COR-L47 (cell line): ENCODE measurements at places on chromosomes 3 and 15.

GRCh38 chr15:78107471-78107870 is 15.1 kb downstream of the SH2D7 start:
- no peak for DNase-seq

DNA sequence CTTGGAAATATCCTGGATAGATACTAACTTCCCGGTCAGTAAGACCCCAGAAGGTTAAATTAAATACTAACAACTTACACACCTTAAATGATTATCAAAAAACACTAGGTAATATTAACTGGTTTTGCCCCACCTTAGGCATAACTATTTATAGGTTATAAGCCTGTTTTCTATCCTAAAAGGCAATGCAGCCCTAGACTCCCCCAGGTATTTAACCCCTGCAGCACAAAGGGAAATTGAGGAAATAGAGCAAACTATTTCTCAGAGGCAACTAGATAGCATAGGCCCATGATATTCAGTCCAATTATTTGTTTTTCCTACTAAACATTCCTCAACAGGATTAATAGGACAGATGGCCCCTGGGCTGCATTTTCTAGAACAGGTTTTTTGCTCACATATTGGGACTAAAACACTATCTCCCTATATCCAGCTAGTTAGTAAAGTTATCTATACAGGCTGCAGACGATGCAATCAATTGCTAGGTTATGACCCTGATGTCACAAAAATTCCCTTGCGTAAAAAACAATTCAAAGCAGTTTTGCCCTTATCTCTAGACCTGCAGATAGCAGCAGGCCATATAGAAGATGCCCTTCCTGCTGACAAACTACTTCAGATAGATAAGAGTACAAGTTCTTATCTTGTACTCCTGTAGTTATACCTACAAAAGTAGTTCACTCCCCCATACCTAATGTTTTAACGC is 221.3 kb downstream of the DTWD1 start:
- no peak for DNase-seq

DNA sequence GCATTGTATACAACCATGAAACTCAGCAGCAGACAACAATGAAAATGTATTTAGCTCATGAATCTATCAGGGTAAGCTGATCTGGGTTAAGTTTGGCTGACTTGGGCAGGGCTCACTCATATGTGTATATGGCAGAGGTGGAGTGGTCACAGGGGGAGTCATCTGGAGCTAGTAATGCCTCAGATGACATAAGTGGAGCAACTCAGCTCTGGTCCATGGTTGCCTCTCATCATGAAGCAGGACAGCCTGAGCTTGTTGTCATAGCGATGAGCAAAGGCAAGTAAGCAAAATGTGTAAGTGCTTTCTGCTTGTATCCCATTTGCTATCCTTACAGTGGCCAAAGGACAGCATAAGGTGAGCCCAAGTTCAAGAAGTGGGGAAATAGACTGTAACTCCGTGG is 64.5 kb downstream of the ALCAM start:
- peak; percentile 40 for DNase-seq

GRCh38 chr15:45182996-45183395 is 4.8 kb downstream of the SHF start:
- no peak for DNase-seq

GRCh38 chr15:46265664-46266347 is 631.0 kb downstream of the SQOR start:
- no peak for DNase-seq

- no peak for DNase-seq
Measured at GRCh38 chr15:93823971-93824913, 407.1 kb upstream of the MCTP2 start.

- DNase-seq: no peak
Measured at GRCh38 chr3:4681301-4681700, 188.2 kb downstream of the ITPR1 start.

DNA sequence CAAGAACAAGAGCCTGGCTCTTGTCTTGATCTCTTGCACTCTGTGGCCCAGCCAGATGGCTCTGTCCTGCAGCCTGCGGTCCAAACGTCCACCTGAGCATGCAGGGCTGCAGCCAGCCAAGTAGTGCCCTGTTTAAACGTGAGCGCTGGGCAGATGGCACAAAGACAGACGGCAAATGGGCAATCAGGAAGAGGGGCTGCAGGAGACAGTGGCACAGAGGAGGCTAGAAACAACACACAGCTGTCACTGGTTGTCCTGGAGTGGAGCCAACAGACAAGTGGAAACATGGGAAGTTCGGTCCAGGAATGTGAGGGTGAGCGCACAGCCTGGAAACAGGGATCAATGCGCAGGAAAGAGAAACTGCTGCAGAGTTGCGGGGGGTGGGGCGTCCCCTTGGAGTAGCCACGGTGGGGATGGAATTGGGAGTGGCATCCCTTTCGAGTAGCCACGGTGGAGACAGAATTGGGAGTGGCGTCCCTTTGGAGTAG is 10.7 kb upstream of the ZXDC start:
- DNase-seq: no peak

DNA sequence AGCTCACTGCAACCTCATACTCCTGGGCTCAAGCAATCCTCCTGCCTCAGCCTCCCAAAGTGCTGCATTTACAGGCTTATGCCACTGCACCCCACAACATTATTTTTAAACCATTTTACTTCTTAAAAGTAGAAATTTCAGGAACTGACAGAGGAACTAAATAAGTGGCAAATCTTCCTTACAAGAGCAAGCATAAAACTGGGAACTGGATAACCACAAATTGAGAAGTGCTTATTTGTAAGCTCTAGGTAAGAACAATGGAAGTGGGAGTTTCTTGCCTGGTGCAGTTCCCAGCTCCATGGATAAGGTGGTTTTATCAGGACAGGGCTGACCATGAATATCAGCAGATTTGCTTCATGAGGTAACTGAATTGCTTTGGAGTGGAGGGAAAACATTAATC is 655.2 kb downstream of the DIPK2A start:
- DNase-seq: no peak

GRCh38 chr3:30940740-30941139 is 46.3 kb upstream of the GADL1 start:
- DNase-seq: no peak

DNA sequence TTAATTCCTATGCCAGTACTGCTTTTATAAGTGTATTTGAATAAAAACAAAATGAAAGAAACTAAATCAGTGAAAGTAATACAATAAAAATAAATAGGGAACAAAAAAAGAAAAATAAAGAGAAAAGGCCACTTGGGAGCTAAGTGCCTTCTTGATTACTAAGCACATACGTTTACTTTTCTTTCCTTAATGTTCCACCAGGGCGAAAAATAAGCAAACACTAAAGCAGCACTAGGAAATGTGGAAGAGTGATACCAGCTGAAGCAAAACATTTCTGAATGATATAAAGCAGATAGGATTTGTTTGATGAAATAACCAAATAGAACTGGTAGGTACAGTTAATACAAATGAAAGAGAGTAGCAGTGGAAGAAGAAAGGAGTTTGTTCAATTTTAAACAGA is 132.8 kb upstream of the ZPLD1 start:
- no peak for DNase-seq

DNA sequence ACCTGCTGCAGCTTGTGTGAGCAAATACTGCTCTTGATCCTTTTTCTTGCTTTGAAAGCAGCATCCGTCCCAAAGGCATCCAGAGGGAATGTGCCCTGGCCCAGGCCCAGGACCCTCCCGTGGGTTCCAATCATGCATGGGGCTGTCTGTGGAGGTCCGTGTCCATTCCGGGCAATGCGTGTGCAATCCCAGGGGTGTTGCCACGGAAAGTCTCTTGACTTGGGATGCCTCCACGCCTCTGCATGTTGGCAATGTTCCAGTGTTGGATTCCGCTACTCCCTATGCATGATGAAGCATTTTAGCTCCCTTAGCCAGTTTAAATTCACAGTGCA is 105.7 kb downstream of the SNRPN start:
- DNase-seq: no peak

GRCh38 chr3:36697229-36698001 is 66.9 kb downstream of the DCLK3 start:
- DNase-seq: no peak

- no peak for DNase-seq
Measured at GRCh38 chr15:80180986-80181385, 28.2 kb downstream of the FAH start.
